Epithelial cell of proximal tubule (primary cell): ENCODE measurements at places on chromosomes 5 and 9. TPM values are rescaled to one million over a fixed set of nuclear protein-coding genes. Genes with fewer than 3 reads are reported as not detected.

DNA sequence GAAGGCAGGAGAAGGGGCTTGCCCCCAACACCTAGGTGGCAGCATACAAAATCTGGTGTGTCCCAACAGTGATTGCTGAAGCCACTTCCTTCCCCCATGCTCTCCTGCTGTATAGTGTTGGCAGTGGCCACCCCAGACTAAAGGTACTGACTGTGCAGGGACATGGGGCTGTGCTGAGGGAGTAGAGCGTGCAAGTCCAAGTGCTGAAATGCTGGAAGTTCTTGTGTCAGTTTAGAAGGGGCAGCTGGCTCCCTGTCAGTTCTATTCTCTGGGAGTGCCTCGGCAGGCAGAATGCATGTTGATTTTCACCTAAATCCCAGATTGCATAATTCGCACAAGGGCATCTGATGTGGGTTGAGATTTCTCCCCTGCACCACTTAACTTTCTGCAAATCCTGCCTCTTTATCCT, 68.6 kb downstream of the GDNF start:
- no peak for DNase-seq

- DNase-seq, result no peak
Observed at GRCh38 chr5:103477678-103478077, 84.9 kb downstream of the NUDT12 start.

DNA sequence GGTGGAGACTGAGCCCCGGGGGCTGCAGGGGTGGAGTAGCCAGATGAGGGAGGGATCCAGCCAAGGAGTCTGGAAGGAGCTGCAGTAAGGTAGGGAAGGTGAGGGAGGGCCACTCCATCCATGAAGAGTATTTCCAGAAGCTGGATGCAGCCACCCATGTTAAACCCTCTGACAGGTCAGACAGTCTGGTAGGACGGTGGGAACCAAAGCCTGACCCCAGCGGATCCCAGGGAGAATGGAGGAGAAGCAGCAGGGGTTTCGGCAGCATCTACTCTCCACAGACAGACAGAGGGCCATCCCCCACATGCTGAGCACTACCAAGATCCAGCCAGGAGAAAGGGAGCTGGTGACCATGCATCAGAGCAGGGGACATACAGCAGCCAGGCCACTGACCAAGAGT, 22.5 kb upstream of the S1PR3 start:
- no peak for DNase-seq

- DNase-seq, result no peak
Observed at GRCh38 chr5:129836321-129836720, 67.9 kb upstream of the CHSY3 start.

DNA sequence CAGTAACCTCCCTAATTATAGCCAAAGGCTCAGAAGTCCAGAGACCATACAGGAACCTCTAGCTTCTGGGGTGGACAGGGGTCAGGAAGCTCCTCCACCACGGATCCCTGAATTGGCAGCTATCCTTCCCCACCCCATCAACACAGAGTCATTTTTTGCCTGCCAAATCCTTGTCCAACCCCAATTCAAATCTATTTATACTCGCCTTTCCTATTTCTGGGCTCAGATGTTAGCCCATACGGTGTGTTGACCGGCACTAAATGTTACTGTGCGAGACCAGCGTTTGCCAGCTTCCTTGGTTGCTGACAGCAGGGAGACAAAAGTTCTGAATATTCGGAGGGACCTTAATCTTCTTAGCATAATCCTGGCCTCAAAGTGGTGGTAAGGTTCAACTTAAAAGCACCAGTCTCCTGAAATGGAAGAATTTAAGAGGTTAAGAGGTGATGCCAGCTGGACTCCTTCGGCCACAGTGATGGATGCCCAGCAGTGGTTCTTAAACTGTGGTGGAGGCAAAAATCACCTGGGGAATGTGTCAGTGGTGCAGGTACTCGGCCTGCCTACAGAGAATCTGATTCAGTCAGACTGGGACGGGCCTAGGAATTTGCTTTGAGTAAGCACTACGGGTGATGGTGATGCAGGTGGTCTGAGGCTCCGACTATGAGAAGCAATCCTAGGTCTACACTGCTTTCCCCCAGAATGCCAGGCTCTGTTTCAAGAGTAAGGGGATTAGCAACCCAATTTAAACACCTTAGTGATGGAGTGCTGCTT, 204.8 kb upstream of the MEF2C start:
- DNase-seq, result no peak

- DNase-seq, result no peak
Observed at GRCh38 chr5:53161876-53162275, 52.3 kb upstream of the MOCS2 start.

GRCh38 chr5:90644132-90644531, 85.5 kb downstream of the ADGRV1 start:
- DNase-seq, result no peak

GDA gene
- total RNA-seq, result 1.2 and 2.4 TPM in 2 replicates

DNA sequence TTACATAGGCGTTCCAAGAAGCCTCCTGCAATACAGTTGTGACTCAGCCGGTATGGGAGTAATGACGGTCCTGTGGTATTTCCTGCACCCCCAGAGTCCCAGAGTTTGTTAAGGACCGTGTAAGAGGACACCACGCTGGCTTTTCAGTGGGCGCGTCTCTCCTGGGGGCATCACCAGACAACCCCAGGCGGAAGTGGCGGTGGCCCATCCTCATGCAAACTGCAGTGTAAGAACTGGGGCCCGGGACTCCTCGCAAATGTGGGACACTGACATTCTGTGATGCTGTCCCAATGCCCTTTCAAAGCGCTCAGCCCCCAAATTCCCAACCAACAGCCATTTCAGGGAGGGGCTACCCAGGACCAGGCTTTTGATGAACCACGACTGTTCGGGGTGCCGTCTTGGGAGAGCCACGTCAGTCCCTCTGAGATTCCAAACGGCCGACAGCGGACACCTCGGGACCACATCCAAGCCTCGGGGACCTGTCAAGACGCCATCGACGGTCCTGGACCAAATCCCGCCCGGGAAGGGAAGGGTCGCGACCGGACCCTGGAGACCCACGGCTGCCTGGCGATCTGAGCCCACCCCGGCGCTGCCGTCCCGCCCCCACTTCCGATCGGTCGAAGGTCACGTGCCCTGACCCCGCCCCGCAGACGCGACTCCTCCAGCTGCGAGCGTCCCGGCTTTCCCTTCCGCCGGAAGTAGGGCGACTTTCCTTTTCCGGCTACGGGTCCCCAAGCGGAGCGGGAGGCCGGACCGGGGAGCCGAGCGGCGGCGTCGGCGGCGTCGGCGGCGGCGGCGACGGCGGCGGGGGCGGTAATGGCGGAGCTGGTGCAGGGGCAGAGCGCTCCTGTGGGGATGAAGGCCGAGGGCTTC, at the start of gene FUBP3:
Gene FUBP3 (plus strand): TSS at position 713 of the 873 bp plus-strand sequence. CDS start 104 bp downstream, at position 817.
- no peak for DNase-seq

SPINK7 gene
- not detected in 2 replicates for total RNA-seq

PCDHGB3 gene
- 0.14 and 1.1 TPM in 2 replicates for total RNA-seq

DNA sequence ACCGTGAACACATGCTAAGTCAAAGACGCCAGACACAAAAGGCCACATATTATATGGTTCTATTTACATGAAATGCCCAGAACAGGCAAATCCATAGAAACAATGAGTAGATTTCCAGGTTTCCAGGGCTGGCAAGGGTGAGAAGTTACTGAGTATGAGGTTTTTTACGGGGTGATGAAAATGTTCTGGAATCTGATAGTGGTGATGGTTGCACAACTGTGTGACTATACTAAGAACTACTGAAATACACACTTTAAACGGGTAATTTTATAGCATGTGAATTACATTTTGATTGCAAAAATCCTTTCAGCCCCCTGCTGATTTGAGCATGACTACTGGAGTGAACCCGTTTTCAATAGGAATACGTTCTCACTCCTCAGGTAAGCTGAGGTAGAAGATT, 46.7 kb upstream of the TBC1D9B start:
- no peak for DNase-seq

GRCh38 chr5:11897781-11898180, 6.5 kb downstream of the CTNND2 start:
- no peak for DNase-seq

- DNase-seq, result no peak
Observed at GRCh38 chr9:137619240-137620047, 639 bp downstream of the EHMT1 start.

- no peak for DNase-seq
Observed at GRCh38 chr9:82334286-82334685, 345.7 kb downstream of the SPATA31D1 start.

HTR1A gene
- not detected in 2 replicates for total RNA-seq

DNA sequence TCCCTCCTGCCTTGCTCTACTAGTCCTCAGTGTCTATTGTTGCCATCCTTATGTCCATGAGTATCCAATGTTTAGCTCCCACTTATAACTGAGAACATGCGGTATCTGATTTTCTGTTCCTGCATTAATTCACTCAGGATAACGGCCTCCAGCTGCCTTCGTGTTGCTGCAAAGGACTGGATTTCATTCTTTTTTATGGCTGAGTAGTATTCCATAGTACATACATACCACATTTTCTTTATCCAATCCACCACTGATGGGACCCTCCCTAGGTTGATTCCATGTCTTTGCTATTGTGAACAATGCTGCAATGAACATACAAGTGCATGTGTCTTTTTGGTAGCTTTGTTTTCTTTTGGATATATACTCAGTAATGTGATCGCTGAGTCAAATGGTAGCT, 50.4 kb downstream of the FNIP1 start:
- DNase-seq, result no peak

DNA sequence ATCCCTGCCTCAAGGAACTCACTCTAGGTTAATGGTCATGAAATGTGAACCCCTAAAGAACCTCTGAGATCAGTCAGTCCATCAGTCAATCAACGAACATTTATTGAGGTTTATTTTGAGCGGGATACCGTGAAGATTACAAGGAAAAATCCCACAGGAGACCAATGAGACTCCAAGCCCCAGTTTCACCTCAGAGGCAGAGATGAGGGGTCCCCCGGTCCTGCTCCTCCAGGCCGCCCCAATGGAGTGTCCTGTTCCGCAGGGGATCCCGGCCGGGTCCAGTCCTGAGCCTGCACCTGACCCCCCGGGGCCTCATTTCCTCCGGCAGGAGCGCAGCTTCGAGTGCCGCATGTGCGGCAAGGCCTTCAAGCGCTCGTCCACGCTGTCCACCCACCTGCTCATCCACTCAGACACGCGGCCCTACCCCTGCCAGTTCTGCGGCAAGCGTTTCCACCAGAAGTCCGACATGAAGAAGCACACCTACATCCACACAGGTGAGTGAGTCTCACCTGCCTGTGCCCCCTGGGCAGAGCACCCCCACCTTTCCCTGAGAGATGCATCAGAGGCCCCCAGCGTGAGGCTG, 11.0 kb downstream of the GFI1B start:
- no peak for DNase-seq

GRCh38 chr5:123617561-123617960, 105.6 kb downstream of the CSNK1G3 start:
- no peak for DNase-seq

SPZ1 gene
- not detected in 2 replicates for total RNA-seq

DNA sequence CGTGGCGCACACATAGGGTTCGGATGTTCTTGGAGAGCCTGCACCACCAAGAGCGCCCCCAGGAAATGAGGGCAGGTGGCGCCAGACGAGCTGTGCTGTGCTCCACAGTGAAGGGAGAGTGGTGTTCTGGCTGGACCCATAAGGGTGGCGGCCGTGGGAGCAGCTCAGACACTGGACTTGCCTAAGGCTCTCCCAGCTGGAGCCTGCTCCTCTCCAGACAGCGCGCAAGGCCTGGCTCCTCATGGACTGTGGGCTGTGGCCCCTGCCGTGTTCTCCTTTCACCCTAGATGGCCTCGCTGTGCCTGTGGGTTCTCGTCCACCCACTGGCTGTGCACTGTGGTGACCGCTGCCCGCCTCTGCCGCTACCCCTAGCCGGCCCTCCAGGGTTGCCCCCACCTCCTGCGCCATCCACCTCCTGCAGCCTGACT, 92.9 kb downstream of the EHMT1 start:
- no peak for DNase-seq

ZMYND19 gene
- 30.4 and 45.0 TPM in 2 replicates for total RNA-seq

- no peak for DNase-seq
Observed at GRCh38 chr5:148353634-148354033, 18.3 kb downstream of the SPINK9 start.
